Muscle of arm (tissue), 14 donors: ENCODE measurements at places on chromosomes 2 and 18. TPM values are rescaled to one million over a fixed set of nuclear protein-coding genes. Genes with fewer than 3 reads are reported as not detected.

DNA sequence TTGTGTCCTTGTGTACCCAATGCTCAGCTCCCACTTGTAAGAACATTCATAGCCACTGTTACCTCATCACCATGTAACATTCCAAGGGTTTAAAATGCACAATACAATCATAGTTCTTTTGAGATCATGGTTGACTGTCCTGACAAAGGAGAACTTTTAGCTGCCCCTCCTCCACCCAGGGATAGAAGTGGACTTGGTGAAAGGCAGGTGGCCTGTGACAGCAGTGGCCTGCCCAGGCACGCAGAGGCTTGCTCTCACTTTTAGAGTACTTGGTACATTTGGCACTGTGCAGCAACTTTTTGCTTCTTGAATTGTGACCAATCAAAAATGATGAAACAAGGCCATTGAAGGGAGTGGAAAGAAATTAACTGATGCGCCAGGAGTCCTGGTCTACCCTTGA is 108.7 kb downstream of the ANKRD44 start:
- no peak for DNase-seq

- DNase-seq, result no peak
These were observed 47.4 kb downstream of the CACNB4 start for GRCh38 chr2:152051436-152051835.

DNA sequence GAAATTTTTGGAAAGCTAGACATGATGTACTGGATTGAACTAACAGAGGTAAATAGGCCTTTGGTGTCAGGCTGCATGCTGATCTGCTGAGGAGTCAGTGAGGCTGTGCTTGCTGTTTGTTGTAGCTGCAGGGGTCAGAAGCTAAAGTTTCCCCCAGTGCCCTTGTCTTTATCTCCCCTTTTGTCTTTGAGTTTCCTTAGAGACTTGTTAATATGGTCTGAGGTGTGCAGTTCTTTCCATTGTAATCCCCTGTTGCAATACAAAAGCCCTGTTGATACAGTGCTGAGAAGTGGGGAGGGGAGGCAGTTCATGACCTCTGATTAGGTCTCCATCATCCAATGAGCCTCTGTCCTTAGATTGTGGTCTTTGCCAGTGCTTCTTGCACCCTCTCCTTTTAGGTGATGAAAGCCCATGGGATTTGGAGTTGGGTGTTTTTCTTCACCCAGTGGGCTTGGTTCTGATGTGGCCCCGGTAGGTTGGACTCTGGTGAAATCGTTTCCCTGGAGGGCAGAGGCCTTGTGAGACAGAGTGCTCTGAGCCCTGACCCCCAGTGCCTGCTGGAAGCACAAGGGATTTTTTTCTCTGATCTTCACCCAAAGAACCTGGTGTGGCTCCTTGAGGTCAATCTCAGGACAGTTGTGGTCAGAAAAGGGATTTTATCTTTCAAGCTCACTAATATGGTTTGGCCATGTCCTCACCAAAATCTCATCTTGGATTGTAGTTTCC is 163.1 kb downstream of the TMEM18 start:
- no peak for DNase-seq

Gene ACADL
- polyA plus RNA-seq, result 10.7 TPM

GRCh38 chr2:191800874-191801273 is 46.0 kb downstream of the CAVIN2 start:
- DNase-seq, result no peak

DNA sequence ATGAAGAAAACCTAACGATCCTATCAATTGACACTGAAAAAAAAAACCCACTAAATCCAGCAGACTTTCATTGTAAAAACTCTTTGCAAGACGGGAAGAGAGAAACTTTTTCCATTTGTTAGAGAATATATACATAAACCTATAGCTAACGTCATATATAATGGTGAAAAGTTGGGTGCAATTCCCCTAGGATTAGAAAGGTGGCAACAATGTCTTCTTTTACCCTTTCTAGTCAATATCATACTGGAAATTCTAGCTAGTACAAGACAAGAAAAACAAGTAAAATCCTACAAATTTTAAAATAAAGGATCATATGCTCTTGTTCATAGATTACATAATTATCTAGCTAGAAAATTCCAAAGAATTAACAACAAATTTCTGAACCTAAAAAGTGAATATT is 1596.5 kb upstream of the LRRTM1 start:
- no peak for DNase-seq

GRCh38 chr2:121519732-121520640 is 10.7 kb upstream of the RNU4ATAC start:
- no peak for DNase-seq

DNA sequence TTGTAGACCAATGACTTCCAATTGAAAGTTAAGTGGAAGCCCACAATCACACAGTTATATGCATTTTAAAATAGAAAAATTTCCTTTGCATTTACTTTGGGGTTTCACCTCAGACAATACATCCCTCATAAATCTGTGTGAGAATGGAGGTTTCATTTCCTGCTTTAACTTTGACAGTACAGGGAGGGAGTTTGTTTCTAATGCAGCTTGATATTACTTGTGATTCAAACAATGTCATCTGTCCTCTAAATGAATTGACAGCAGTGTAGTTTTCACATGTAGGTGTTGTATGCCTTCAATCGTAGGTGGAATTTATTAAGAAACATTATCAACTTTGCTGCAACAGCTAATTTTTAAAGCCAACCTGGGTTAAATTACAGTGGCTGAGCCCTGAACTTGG is 75.2 kb downstream of the TMEFF2 start:
- DNase-seq, result no peak

GRCh38 chr2:200306931-200307723 is 634 bp downstream of the SPATS2L start:
- DNase-seq, result no peak

DNA sequence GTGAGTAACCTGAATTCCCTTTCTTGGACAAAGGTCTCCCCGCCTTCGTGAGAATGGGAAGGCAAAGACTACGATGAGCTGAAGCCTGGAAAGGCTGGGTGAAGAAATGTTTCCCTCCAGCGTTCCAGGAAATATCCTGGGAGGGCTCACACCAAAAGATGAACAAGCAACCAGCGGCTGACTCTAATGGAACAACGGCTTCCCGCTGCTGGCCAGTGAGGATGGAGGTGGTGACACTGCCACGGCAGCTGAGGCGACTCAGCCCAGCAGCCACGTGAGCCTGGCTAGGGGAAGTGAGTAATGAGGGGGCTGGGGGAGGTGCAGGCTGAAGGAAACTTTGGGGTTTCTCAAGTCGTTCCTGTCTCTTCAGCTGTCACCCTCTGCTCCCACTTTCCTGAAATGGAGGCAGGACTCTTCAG is 105.0 kb upstream of the SMAD7 start:
- DNase-seq, result no peak

Gene HTR2B
- not detected for polyA plus RNA-seq

- DNase-seq, result peak; percentile 9
These were observed 106.1 kb downstream of the DSEL start for GRCh38 chr18:67410075-67411070.

Gene SH3RF3
- polyA plus RNA-seq, result 4.1 TPM

DNA sequence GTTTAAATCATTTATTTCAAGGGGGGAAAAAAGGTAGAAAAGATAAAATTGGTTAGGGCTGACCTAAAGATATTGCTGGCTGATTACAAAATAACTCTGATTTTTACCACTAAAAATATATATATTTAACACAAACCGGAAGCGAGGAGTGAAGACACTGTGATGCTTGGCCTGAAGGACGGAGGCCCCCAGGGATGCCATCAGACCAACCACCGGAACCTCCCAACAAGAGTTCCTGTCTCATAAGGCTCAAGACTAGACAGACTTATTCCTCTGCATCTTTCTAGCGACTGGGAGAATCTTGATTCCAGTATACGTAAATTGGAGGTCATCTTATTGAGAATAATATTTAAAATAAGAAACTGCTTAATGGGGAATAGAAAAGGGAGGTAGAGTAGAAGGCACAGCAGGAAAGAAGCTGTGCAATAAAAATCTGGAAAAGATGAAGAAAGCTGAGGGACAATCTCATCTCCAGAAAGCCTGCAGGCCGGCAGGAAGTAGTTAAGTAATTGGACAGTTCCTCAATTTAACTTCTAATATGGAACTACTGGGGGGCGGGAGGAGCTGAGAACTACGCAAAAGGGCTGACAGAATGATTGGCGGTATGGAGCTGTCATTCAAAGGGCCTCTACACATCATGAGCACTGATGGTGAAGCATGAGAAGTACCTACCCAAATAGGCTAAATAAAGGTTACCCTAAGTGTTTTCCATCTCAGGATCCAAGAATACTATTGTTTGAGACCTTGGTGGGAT is 91.1 kb downstream of the DTNB start:
- no peak for DNase-seq

DNA sequence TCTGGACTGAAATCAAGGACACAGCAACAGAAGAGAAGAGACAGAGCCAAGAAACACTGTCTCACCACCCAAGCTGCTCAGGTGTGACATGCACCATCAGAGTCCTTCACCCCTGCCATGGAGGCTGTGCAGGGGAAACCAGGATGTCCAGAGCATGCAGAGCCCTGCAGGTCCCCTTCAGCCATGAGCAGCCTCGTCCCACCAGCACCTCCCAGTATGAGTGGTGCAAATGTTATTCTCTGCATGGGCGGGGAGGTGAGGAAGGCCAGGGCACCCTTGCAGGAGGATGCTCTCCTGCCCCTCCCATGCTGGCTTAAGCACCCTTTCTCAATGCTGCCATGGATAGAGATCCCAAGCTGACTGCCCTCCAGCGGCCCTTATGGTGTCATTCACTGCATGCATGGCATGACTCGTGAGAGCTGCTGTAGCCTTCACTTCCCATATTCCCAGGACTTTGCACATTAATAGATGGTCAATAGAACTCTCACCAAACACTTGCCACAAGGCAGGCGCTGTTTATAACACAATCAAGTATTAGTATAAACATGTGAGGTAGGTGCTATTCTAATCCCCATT is 171.0 kb downstream of the ANAPC1 start:
- no peak for DNase-seq

Gene IL1RL1
- polyA plus RNA-seq, result 0.58 TPM

DNA sequence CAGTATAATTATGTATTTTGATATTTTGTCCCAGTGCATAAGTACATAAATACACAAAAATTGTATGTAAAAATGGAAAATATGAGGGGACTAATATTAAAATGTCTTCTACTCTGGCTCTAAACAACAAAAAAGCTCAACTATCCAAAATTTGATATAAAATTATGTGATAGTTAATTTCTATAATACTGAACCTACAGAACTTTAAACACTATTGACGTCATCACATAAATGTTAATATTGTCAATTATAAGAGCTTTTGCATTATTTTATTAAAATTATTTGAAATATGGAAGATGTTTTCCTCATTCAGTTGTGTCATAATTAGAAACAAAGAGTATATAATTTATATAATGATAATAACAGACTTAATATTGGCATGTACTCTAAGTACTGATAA is 1139.7 kb upstream of the TMEFF2 start:
- DNase-seq, result no peak

DNA sequence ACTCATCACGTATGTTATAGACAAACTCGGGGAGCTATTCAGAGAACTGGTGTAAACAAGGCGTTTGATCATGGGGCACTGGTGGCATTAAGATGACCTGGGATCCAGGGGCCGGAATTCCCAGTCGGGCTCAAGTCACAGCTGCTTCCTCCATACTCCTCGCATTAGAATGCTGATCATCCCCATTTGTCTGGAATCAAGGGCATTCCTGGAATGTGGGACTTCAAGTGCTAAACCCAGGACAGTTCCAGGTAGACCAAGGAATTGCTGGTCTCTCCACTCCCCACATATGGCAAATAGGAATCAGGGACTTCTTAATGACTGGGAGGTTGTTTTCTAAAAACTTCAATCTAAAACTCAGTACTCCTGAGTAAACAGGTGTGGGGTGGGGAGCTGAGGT is 355.7 kb upstream of the RAB6C start:
- DNase-seq, result no peak

GRCh38 chr18:8231316-8231715 is 377.9 kb upstream of the RAB12 start:
- no peak for DNase-seq

GRCh38 chr18:78721238-78721875 is 258.3 kb upstream of the SALL3 start:
- no peak for DNase-seq

GRCh38 chr2:69250981-69251380 is 136.0 kb downstream of the GFPT1 start:
- no peak for DNase-seq

DNA sequence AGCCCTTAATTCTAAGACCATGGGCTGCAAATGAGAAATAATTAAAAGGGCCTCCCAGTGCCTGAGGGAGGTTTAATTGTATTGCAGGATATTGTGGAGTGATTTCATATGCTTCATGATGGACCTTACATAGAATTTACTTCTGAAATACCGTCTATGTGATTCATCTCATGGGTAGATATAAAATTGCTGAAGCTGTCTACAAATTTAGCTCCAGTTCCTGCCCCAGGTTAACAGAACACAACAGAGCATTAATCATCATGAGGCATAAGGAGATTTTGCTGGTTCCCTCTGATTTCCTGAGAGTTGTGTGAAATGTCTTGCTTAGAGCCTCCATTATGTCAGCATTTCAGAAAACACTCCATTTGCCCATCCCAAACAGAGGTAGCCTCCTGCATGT is 770 bp downstream of the UPP2 start:
- no peak for DNase-seq

Gene NYAP2
- 0.07 TPM for polyA plus RNA-seq

GRCh38 chr2:47525167-47525566 is 122.2 kb downstream of the MSH2 start:
- DNase-seq, result no peak

DNA sequence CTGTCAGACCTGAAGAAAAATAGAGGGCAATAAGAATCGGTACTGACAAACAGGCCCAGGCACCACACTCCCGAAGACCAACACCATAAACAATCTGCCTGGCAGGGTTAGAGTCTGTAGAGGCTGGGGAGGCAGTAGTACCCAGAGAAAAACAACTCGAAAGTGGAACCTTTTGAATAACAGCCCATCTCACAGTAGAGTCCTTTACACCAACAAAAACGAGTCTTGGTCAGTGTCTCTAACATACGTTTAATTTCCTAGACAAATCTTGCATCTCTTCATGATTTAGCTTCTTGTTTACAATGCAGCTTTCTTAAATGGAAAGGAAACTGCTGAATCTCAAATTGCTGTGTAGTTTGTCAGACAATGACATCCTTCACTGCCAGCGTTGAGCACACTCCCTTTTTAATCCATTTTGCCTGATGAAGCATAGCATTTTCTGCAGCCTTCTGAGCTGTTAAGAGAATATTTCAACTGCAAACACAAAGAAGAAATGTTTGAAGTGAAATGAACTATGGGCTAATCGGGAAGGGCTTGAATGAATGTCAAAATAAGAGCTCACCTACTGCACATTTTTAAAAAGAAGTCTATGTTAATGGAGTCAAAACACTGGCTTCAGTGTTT is 73.1 kb upstream of the DSG1 start:
- no peak for DNase-seq

- no peak for DNase-seq
These were observed 442.2 kb upstream of the SETBP1 start for GRCh38 chr18:44238454-44238853.

GRCh38 chr2:182345384-182345783 is 81.5 kb downstream of the PDE1A start:
- no peak for DNase-seq
